ENCODE measurements at places on chromosomes 4 and X.
A peak's percentile ranks its signal among the peaks of the same experiment; 100 is the strongest.

DNA sequence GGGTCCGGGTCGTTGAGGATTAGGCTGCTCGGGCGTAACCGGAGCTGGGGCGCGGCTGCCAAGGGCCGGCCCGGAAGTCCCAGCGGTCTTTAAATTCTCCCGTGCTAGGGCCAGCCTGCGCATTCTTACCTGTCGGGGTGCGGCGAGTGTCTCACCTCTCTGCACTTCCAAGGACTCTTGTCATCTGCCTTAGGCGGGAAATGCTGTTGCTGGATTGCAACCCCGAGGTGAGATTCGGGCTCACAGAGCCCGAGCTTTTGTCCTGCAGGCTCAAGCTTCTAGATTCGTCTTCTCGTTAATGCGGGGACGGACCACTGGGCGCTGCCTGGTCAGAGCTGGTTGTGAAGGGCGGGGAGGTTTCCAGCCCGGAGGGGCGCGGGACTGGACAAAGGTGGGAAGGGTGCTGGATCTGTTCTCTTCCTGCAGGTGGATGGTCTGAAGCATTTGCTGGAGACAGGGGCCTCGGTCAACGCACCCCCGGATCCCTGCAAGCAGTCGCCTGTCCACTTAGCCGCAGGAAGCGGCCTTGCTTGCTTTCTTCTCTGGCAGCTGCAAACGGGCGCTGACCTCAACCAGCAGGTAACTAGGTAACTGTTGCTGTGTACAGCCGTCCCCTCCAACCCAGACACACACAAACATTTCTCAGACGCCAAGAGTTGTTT, at the start of gene ANKRD37:
ANKRD37 (plus strand) TSS at position 118 of the 662 bp plus-strand sequence; CDS start at position 201, 83 bp downstream.
- DNase-seq = peak; percentile 86

DNA sequence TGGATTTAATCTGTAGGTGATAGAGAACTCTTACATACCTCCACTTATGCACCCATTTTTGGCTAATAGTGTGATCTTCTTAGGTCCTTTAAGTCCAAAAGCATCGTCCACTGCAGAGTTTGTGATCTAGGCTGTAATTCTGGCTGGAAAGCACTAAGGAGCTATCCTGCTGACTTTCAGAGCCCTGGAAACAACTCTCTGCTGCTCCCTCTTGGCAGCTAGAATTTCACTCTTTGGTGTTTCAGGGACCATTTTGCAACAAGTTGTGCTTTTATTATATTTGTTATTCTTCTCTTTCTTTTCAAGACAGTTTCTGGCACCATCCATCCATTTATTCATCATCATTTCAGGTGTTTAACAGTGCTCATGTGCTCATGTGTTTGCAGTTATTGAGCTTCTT, 130.0 kb downstream of the RBM46 start:
- DNase-seq = peak; percentile 17

- DNase-seq = peak; percentile 15
Observed at GRCh38 chr4:74529284-74530041, 84.5 kb downstream of the AREG start.

DNA sequence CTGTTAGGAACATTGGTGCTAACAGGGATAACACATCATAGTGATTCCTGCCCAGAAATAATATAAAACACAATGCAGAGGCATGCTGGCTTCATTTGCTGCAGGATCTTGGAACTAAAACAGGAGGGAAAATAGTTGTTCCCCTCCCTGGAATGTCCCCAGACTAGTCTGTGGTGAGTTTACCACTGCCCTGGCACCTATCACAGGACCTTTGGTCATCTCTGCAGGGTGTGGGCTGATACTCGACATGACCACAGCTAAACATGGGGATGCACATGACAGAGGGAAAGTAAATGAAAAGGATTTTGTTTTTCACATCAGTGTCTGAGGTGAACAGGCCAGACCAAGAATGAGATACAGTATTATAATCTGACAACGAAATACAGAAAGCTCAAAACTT, 160.2 kb upstream of the DKK2 start:
- DNase-seq = peak; percentile 58

DNA sequence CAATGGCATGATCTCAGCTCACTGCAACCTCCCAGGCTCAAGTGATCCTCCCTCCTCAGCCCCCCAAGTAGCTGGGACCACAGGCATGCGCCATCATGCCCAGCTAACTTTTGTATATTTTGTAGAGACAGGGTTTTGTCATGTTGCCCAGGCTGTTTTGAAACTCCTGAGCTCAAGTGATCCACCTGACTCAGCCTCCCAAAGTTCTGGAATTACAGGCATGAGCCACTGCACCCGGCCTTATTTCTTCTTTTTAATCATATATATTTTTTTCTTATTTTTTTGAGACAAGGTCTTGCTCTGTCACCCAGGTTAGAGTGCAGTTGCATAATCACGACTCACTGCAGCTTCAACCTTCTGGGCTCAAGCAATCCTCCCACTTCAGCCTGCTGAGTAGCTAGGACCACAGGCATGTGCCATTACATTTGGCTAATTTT, 184.0 kb downstream of the TSPAN5 start:
- DNase-seq = no peak

DNA sequence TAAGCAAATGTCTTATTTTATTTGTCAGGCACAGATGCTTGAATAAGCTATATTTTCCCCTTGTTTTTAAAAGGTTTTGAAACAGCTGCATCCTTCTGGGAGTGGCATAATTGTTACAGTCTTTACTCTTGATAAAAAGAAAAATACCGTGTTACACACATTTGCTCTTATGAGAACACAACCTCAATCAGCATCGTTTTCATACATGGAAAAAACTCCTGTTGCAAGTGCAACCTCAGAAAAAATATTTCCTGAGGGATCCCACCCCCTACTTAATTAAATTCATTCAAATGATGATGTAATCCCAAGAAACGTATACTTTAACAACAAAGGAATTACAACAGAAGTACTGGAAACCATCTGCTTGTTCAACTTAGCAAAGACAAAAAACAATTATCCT, 58.6 kb downstream of the SMAD1 start:
- DNase-seq = peak; percentile 87

DNA sequence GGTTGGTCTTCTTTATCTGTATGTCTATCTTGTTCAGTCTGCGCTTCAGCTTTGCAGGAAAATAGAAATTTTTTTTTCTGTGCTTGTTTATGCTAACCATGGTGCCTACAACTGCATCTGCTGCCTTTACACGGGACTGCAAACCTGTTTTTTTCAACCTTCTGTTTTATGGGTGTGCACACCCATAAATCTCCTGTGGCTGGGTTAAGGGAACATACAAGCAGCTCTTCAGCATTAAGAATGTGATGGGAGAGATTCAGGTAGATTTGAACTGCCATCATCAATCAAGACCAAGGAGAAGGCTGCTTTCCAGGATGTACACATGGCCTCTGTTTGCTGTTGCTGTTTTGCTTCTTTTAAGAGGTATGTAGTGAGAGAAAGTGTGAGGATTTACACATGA, 502.9 kb downstream of the ANKRD50 start:
- DNase-seq = no peak

DNA sequence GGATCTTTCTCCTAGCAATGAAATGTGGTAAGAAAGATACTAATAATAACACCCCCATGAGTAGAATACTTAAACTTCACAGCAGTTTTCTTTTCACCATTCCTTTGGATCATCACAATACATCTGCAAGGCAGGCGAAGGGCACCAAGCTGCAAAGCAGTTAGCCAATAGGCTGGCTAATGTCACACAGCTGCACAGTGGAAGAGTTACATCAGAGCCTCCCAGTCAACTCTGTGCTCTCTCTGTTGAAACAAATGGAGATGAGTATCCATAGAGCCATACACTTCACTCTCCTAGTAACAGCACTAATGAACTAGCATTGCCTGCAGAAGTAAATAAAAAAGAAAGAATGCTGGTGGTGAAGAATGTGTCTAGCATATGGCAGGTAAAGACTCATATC, 139.0 kb downstream of the ATG4A start:
- DNase-seq = no peak

DNA sequence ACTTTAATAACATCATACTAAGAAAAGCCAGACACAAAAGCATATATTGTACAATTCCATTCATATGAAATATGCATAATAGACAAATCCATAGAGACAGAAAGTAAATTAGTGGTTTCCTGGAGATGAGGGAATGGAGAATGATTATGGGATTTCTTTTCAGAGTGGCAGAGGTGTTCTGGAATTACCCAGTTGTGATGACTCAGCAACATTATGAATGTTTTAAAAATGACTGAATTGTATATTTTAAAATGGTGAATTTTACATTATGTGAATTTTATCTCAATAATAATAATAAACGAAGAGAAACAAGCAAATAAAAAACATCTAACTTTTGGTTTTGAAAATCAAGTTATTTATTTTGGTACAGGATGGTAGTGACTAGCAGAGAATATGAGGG, 11.2 kb downstream of the ZXDA start:
- DNase-seq = no peak
